ENCODE measurements at places on chromosomes 13 and 19.

- no peak for DNase-seq
Observed at GRCh38 chr19:5530701-5531100, 37.1 kb downstream of the TINCR start.

GRCh38 chr19:3482507-3483225, 575 bp downstream of the SMIM44 start:
- no peak for DNase-seq

DNA sequence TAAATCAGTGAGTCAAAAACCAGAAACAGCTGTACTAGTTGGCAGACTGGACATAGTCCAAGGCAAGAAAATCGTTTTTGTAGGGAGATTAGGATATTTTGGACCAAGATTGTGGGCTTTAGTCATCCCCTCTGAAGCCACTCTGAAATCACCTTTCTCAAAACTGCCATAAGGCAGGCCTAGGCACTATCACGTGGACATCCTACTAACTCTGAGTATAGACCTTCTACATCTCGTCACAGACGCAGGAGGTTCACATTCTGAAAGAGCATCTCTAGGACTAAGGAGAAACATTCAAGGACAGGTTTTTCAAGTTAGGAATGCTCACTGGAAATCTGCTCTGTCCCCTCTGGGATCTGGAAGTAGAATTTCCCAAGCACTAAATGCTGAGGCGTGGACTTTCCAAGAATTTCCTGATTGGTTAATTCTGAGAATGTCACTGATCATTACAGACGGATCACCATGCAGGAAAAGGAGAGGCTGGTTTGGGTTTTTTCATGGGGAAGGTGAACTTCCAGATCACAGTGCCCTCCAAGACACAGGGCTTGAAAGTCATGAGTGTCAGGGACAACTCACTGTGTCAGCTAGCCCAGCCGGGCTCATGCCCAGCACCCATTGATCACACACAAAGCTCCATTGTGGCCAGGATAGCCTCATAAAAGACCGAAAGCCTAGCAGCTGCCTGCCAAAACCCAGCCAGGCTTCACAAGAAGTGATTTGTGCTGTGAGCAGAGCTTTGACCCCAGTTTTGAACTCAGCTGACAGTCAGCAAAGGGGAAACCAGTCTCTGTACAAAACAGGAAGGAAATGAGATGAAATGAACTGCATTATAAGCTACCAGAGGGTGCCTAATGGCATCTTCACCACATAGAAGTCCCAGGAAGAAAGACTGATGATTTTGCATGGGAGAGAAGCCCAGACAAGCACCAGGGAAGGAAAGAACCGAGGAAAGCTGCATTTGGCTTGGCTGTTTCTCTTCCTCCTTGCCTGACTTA, 2.7 kb upstream of the RUBCNL start:
- peak; percentile 59 for DNase-seq

DNA sequence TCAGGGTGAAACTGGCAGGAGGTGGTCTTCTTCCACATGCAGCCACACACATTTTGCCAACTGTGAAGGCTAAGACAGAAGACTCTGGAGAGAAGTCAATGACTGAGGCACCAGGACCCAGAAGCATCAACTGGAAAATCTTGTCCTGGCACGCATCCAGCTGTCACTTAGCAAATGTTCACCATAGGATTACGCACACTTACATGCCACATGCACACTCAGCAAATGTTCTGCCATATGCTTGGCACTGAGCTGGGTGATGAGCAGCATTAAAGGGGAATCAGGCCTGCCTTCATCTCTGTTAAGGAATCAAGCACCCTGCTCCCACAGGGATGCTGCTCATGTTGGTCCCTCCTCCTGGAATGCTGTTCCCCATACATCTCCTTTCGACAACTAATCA, 5.1 kb downstream of the ZNF599 start:
- DNase-seq, result no peak

- DNase-seq, result no peak
Observed at GRCh38 chr19:30154410-30154809, 212.4 kb downstream of the URI1 start.

DNA sequence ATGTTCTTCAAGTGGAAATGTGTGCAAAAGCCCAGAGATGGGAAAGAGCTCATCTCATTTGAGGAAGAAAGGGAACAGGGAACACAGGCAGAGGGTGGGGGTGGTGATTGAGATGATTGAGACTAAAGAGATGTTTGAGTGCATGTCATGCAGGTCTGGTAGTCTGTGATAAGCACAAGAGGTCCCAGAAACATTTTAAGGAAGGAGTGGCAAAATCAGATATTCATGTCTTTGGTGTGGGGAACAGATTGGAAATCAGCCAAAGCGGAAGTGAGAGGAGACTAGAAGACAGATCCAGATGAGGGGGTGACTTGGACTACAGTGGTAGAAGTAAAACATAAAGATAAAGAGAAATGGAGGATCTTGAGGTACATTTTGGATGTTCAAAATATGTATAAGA, 39.4 kb upstream of the DACH1 start:
- no peak for DNase-seq

DNA sequence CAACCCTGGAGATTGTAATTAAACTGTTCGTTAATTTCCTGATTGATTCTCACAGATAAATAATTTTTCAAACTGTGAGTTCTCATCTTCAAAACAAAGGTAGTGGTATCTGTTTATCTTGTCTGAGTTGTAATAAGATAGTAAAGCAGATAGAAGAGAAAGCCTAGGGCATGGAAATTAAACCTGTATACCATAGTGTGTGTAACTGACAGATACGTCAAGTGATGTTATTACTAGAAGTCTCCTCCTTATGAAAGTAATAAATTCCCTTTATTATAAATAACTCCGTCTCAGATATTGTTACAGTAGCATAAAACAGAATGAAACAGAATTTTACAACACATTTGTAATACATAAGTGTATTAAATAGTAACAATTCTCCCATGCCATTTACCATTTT, 1065.1 kb downstream of the SLITRK1 start:
- DNase-seq, result no peak

DNA sequence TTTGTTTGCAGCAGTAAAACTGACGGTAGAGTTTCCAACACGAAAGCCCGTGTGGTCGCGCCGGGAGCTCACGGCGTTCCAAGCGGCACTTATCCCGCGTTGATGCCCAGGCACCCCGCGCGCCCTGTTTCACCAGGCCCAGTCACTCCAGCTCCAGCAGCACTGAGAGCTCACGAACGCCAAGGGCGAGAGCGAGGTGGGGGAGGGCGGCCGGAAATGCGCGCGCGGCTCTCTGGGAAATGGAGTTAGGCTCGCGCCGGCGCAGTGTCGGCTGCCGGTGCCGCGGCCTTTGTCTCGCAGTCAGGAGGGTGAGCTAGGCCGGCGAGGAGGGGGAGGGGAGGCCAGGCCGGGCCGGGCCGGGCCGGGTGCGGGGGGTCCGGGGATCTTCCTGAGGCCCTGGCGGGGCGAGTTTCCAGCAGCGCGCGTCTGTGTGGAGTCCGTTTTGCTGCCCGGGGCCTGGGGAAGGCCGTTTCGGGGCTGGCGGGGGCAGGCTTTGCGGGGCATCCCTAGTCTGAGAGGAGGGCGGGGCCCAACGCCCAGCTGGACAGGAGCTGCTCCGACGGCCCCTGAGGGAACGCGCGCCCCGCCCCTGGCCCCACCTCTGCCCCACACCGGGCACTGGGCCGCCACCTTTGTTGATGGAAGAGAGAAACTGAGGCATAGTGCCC, at the start of gene ZNF135:
Gene ZNF135, plus strand, starts transcription at position 280 of the 668 bp plus-strand sequence. CDS start 721 bp downstream, outside the sequence.
- DNase-seq, result peak; percentile 97

DNA sequence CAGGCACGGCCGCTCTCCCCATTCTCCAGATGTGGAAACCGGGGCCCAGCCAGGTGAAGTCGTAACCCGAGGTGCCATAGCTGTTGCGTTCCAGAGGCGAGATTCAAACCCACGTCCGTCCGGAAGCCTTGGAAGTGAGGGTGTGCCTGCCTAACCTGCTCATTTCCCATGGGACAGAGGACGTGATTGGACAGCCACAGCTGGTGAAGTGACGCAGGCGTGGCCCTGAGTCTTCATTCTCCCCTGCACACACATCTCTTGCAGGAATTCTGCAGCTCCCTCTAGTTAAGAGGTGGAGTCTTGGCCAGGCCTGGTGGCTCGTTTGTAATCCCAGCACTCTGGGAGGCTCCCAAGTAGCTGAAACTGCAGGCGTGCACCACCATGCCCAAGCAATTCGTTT, 16.8 kb downstream of the MEIS3 start:
- no peak for DNase-seq

DNA sequence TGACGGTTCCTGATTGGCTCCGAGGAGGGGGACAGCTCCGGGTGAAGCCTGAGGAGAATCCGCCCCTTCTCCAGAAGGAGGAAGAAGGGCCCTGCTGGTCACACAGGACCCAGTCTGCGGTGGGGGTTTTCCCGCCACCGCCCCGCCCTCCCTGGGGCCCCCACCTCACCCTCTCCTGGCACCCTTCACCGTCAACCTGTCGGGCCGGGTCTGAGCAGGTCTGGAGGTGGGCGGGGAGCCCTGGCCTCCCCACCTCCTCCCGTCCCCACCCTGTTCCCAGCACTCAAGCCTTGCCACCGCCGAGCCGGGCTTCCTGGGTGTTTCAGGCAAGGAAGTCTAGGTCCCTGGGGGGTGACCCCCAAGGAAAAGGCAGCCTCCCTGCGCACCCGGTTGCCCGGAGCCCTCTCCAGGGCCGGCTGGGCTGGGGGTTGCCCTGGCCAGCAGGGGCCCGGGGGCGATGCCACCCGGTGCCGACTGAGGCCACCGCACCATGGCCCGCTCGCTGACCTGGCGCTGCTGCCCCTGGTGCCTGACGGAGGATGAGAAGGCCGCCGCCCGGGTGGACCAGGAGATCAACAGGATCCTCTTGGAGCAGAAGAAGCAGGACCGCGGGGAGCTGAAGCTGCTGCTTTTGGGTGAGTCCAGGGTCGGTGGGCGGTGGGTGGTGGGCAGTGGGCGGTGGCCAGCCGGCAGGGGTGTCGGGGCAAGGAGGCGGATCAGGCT, at the start of gene GNA15:
Gene GNA15, plus strand, starts transcription at position 73 of the 723 bp plus-strand sequence. Its CDS starts 418 bp downstream, at position 491.
- peak; percentile 35 for DNase-seq

DNA sequence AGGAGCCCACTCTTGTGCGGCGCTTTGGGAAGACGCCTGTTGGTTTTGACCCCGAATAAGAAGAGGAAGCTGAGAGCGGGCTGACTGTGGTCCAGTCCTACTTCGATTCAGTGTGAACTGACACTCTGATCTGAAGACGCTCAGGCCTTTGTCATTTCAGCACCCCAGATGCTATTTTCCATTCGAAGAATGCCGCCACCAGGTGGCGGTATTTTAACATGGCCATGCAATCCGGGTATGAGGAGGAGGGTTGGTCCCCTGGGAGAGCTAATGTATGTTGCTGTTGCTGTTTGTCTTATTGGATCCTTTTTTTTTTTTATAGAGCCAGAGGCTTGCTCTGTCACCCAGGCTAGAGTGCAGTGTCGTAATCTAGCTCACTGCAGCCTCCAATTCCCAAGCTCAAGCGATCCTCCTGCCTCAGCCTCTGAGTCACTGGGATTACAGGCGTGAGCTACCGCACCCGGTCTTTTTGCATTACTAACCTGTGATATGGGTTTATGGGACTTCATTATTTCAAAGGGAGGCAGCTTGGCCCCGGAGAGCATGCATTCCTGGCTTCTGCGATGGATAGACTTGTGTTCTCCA, 803 bp upstream of the TIMM44 start:
- DNase-seq, result peak; percentile 73

- no peak for DNase-seq
Observed at GRCh38 chr19:3119693-3120380, 16.0 kb upstream of the GNA15 start.

- no peak for DNase-seq
Observed at GRCh38 chr13:79740991-79741390, 260.0 kb downstream of the NDFIP2 start.

GRCh38 chr19:14089662-14090508, 666 bp downstream of the SAMD1 start:
- DNase-seq, result peak; percentile 64

DNA sequence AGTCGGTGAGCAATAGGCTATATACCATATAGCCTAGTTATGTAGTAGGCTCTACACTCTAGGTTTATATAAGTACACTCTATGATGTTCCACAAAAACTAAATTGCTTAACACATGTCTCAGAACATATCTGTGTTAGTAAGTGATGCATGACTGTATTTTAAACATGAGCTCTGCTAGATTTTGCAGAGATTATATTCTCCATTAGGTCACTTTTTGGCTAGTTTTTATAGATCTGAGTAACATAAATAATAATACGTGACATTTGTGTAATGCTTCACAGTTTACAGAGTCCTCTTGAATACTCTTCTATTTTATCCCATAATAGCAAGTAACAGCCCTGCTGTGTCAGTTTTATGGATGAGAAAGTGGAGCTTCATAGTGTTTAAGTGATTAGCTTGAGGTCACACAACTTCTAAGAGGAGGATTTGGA, 47.8 kb downstream of the NDFIP2 start:
- DNase-seq, result no peak

- DNase-seq, result peak; percentile 84
Observed at GRCh38 chr19:13842291-13843103, 34.4 kb upstream of the NANOS3 start.

GRCh38 chr19:37007587-37008220, 70.5 kb upstream of the ZNF420 start:
- DNase-seq, result peak; percentile 64

DNA sequence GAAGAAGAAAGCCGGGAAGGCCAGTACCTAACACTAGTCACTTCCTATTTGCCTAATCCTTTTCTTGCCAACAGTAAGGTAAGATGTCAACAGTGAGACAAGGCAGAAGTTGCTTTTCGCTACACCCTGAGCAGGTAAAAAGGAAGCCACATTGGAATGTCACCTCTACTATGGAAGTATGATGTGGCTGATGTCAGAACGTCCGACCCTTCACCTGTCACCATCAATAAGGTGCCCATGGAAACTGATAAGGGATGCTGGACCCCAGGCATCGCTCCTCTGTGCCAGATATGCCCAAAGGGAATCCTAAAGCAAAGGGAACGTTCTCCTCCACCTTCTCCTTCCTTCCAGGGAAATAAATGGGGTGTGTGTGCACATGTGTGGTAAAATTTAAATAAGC, 34.3 kb downstream of the COL4A1 start:
- no peak for DNase-seq

DNA sequence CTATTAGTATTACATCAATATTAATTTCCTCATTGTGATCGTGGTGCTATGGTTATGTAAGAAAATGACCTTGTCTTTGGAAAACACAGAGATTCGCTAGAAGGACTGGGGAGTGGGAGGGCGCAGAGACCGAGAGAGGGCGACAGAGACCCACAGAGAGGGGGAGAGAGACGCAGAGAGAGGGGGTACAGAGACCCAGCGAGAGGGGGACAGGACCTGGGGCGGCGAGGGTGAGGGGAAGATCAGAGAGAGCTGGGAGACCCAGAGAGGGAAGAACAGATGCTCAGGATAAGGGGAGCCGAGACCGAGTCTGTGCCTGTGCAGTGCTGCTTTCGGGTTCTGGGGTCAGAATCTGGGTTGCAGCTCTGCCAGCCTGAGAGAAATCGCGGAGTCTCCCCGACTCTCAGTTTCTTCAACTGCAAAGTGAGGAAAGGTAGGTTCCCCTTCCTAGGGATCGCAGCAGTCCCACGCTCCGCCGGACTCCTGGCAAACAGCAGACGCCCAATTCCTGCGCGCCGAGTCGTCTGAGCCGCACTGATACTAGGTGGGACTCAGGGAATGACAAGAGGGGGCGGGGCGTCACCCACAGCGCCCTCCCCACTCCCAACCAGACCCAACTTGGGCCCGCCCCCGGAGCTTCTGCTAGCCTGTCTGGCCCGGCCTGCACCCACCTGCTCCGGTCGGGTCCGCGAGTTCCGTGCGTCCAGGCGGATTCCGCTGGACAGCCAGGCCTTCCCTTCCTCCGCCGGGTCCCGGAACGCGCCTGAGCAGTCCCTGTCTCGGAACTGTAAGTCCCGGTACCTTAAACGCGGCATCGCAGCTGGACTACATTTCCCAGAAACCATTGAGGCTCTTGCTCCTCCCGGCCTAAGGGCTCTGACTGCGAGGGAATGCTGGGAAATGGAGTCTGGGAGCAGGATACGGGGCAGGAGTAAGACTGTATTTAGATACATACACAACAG, 15.3 kb downstream of the IZUMO2 start:
- DNase-seq, result peak; percentile 83

- DNase-seq, result no peak
Observed at GRCh38 chr19:47002106-47002766, 17.4 kb upstream of the NPAS1 start.

Data from frontal cortex (tissue), 4 donors.